Activated B cell treated with CpG ODN at 0.5 μM for 24 hours (primary cell): ENCODE measurements at places on chromosomes 2 and 18. TPM values are rescaled to one million over a fixed set of nuclear protein-coding genes. Genes with fewer than 3 reads are reported as not detected.

The CELF4 gene
- not detected in 2 replicates for total RNA-seq

The ALPP gene
- total RNA-seq = 0.38 TPM in 1 of 2 replicates, not detected in the other

The SLC5A7 gene
- not detected in 2 replicates for total RNA-seq

- H3K36me3 ChIP-seq = peaks cover 11% of the 10 kb centered on the region
- no peak overlapping the region for H3K4me3 ChIP-seq
- H3K27me3 ChIP-seq = no peaks in the 10 kb centered on the region
Observed at GRCh38 chr2:168149986-168150385, 97.4 kb downstream of the STK39 start.

DNA sequence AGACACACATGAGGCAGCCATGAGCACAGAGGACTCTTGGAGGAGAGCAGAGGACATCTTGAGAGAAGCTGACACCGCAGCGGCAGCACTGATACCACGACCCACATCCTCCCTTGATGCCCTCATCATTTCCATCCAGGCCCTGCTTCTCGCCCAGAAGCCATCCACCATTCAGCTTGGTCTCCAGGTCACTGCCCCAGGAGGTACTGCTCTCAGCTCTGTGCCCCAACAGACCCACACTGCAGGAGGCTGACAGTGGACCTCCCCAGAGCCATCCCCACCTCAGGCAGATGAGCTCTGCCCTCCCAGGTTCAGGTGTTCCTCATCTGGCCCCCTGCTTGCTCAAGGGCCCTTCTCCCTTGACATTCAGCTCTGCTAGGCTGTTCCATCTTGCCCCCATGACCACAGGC lies 74.9 kb downstream of the ACKR3 start:
- no peak overlapping the region for H3K27ac ChIP-seq
- no peaks in the 10 kb centered on the region for H3K36me3 ChIP-seq
- no peaks in the 10 kb centered on the region for H3K4me1 ChIP-seq
- no peak for DNase-seq
- H3K27me3 ChIP-seq = peaks cover 10% of the 10 kb centered on the region

- peaks cover 12% of the 10 kb centered on the region for H3K27me3 ChIP-seq
- H3K27ac ChIP-seq = no peak overlapping the region
- no peak overlapping the region for H3K4me3 ChIP-seq
- DNase-seq = no peak
Observed at GRCh38 chr2:205531489-205532148, 150.7 kb upstream of the NRP2 start.

GRCh38 chr2:22062679-22063078 lies 938.9 kb downstream of the TDRD15 start:
- no peak overlapping the region for H3K27ac ChIP-seq
- H3K27me3 ChIP-seq = no peaks in the 10 kb centered on the region
- H3K4me3 ChIP-seq = no peak overlapping the region
- no peaks in the 10 kb centered on the region for H3K4me1 ChIP-seq

DNA sequence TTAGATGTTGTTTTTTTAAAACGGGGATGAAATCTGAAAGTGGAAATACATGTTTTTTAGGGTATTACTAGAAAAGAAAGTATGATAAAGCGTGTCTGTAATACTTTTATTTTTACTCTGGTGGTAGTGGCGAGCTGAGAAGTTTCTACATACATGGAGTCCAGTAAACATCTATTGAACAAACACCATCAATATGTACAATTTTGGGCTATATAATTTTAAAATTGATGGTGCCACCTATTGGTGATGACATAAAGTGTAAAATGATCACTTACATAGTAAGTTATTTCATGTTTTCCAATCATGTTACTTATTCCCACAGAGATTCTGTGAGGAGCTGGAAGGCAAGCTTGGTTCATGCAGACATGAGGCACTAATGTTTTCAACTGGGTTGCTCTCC lies 31.5 kb upstream of the NFE2L2 start:
- no peak for DNase-seq
- H3K27ac ChIP-seq = peak overlapping the region; percentile 8
- H3K4me3 ChIP-seq = no peak overlapping the region
- no peaks in the 10 kb centered on the region for H3K36me3 ChIP-seq
- H3K27me3 ChIP-seq = no peaks in the 10 kb centered on the region
- H3K4me1 ChIP-seq = peaks cover 3% of the 10 kb centered on the region

GRCh38 chr2:228731517-228731916 lies 539.6 kb downstream of the PID1 start:
- no peak for DNase-seq
- no peak overlapping the region for H3K4me3 ChIP-seq
- no peaks in the 10 kb centered on the region for H3K4me1 ChIP-seq

GRCh38 chr2:3747032-3747654 lies 43.8 kb downstream of the DCDC2C start:
- H3K4me1 ChIP-seq = no peaks in the 10 kb centered on the region
- peaks cover 5% of the 10 kb centered on the region for H3K27me3 ChIP-seq
- no peak for DNase-seq
- no peaks in the 10 kb centered on the region for H3K36me3 ChIP-seq
- no peak overlapping the region for H3K4me3 ChIP-seq

- DNase-seq = no peak
- no peaks in the 10 kb centered on the region for H3K36me3 ChIP-seq
- H3K27me3 ChIP-seq = peaks cover 4% of the 10 kb centered on the region
- H3K4me3 ChIP-seq = no peak overlapping the region
Observed at GRCh38 chr18:75140296-75140695, 68.6 kb downstream of the PTGR3 start.

DNA sequence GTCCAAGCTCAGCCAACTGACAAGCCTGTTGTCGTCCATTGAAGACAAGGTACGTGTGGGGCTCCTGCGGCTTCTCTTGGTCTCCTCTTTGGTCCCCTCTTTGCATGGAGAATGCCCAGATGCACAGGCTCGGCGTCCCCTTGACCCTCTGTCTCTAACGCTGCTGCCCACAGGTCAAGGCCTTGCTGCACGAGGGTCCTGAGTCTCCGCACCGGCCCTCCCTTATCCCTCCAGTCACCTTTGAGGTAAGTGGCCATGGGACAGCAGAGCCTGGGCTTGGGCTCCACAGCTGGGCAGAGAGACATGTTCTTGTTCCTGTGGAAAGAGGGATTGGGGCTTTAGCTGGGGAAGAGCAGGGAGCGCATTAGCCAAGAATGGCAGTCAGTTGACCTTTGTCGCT lies 86.1 kb downstream of the INPP5D start:
- DNase-seq = no peak
- peaks cover 96% of the 10 kb centered on the region for H3K36me3 ChIP-seq
- no peaks in the 10 kb centered on the region for H3K27me3 ChIP-seq
- H3K27ac ChIP-seq = peak overlapping the region; percentile 42
- peaks cover 24% of the 10 kb centered on the region for H3K4me1 ChIP-seq
